Naive thymus-derived CD4-positive, alpha-beta T cell (primary cell): ENCODE measurements at places on chromosomes 13 and 19. TPM values are rescaled to one million over a fixed set of nuclear protein-coding genes. Genes with fewer than 3 reads are reported as not detected.

GRCh38 chr19:1655987-1656608 lies 3.7 kb upstream of the TCF3 start:
- DNase-seq, result no peak

GRCh38 chr19:36745870-36746269 lies 26.7 kb downstream of the ZNF850 start:
- DNase-seq, result no peak

- no peak for DNase-seq
These were observed 50.3 kb upstream of the ATP11A start for GRCh38 chr13:112639521-112639920.

KIR3DL2 gene
- 0.79 and 0.94 TPM in 2 replicates for total RNA-seq

- no peak for DNase-seq
These were observed 50.3 kb downstream of the ABCC4 start for GRCh38 chr13:95250961-95251360.

GRCh38 chr19:44951179-44952159 lies 3.7 kb upstream of the CLPTM1 start:
- DNase-seq, result peak; percentile 73

DNA sequence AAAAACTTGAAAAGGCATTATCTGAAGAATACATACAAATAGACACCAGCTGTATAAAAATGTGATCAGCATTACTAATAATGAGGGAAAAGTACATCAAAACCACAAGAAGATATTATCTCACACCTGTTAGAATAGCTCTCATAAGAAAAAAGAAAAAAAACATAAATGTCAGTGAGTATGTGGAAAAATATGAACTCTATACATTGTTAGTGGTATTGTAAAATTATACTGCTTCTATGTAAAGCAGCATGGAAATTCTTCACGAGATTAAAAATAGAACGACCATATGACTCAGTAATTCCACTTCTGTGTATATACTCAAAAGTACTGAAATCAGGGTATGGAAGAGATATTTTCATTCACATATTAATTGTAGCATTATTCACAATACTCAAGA lies 1146.4 kb downstream of the SLITRK5 start:
- DNase-seq, result no peak

DNA sequence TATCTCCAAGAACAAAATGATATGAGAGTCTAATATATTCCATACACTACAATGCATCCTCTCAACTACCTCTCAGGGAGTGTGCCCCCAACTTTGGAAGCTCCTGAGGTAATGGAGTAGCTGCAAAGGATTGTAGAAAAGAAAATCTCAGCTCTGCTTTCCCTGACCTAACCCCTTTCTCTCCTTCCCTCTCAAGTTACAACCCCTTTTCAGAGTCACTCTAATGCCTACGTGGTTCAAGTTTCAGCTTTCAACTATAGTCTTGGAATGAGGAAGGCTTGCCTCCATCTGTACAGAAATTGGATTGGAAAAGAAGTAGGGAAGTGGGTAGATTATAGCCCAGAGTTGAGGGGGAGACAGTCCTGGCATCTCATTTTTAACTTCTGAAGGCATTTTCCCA lies 256.0 kb downstream of the PCDH9 start:
- DNase-seq, result no peak

TEX101 gene
- total RNA-seq, result not detected
